Fibroblast of skin of left quadriceps (primary cell): ENCODE measurements at places on chromosomes 4 and X.

- DNase-seq, result no peak
Observed at GRCh38 chr4:185411849-185412248, 13.9 kb downstream of the UFSP2 start.

DNA sequence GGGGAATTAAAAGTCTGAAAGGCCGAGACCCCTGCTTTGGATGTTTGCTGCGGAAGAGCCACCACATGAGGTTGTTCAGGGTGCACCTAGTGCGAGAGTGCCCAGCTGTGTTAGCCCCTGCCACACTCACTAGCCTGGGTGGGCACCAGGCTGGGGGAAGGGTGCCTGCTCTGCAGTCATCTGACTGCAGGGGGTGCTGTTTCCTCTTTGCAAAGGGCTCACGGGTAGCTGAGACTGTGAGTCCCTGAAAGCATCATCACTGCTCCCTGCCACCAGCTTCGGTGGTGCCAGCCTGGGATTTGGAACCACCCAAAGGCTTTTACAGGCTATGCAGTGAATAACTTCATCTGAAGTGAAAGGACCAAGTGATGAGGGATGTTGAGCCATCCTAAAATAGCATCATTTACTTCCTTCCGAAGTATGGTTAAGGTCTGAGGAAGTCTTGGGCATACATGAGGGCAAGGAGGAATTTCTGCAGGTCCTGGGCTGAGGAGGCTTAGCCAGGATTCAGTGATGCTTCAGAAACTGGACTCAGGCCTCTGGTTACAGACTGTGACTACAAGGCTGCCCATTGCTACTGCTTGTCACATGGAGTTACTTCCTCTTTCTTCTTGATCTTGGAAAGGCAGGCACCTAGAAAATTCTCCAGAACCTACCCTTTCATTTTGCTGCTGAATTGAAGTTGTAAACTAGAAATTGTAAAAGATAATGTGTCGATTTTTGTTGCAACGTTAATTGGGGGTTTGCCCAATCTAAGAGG is 293.2 kb upstream of the PRPS2 start:
- DNase-seq, result no peak

DNA sequence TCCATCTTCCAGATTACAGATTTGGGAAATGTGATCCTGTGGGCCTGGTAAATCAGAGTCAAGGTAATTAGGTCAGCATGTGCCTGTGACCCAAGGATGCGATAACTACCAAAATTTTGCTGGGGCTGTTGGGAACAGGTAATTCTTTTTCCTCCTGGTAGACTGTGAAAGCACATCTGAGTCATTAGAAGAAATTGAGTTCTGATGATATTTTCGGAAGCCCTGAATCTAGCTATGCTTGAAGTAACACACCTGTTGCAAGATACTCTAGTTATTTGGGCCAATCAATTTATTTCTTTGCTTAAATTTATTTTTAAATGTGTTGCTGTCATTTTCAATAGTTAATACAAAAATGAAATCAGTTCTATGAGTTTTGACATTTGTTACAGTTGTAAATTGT is 903.6 kb downstream of the RPA4 start:
- DNase-seq, result no peak

DNA sequence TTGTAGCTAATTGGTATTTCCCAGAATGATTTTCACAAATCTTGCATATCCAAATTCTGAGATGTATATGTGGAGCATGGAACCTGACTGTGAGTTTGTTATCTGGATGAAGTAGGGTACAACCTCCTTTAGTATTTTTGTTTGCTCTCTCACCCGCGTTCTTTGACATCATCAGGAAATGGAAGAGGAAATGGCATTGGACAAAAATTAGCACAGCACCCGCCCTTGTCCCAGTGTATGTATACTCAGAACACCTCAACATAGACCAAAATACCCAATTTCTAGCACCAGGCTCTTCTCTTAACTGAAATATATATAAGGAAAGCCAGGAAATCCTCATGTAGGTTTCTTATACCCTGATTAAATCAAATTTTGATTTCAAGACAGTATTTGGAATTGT is 6.9 kb upstream of the PGRMC2 start:
- no peak for DNase-seq

GRCh38 chrX:11426712-11427452 is 133.7 kb downstream of the AMELX start:
- no peak for DNase-seq
